ENCODE measurements at places on chromosomes 5 and 9.

DNA sequence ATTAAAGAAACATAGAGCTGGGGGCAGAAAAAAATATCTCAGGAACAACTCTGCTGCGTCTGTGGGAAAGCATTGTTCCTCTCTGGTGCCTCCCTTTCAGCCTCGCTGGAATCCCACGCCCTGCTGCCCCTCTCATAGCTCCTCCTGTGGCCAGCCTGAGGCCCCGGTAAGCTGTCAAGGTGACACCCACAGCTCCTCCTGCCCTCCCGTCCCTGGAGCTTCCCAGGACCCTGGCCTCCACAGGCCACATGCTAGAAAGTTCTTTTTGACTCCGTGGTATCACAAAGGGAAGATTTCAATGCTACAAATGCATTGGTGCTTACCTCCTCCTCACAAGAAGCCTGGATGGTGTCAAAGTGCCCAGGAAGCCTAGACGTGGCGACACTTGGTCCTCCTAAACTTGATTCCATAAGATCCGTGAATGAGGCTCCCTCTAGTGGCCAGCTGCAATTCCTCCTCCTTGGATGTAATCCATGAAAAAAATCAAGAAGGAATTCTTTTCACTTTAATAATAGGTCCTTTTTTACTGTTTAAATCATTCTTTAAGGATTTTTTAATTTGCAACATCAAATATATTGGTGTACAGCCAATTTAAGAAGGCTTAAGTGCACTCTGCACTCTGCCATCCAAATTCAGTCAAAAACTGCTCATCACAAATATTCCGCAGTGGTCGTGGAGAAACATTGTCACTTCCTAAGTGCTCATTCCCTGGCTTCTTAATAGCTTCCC is 104.9 kb downstream of the CFAP90 start:
- DNase-seq: peak; percentile 83

- DNase-seq: no peak
These were observed 3.0 kb downstream of the FEM1C start for GRCh38 chr5:115541611-115542010.

- DNase-seq: no peak
These were observed 289.7 kb downstream of the PBX3 start for GRCh38 chr9:126036881-126037291.

- no peak for DNase-seq
These were observed 2.1 kb downstream of the NIPSNAP3B start for GRCh38 chr9:104766025-104766424.

GRCh38 chr5:55521881-55522280 is 12.9 kb downstream of the PLPP1 start:
- DNase-seq: peak; percentile 9

- no peak for DNase-seq
These were observed 10.9 kb upstream of the DOLPP1 start for GRCh38 chr9:129069862-129070641.

GRCh38 chr9:3976865-3977613 is 322.8 kb downstream of the GLIS3 start:
- DNase-seq: peak; percentile 86

DNA sequence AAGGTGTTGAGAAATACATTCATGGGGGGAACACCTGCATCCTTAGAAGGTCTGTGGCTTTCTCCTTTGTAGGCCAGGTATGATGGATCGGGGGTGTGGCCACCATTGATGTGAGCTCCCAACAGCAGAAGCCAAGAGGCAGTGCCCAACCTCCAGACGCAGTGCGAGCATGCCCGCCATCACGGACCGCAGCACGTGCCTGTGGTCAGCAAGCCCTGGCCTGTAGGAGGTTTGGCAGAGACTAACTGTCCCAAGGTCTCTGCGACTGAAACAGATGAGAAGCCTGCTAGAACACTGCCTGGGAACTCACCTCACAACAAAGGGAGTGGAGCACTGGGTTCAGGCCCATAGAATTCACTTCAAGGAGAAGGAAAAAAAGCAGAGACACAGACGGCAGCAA is 31.9 kb upstream of the ZNF354A start:
- no peak for DNase-seq

GRCh38 chr5:173201636-173202265 is 33.3 kb downstream of the NKX2-5 start:
- no peak for DNase-seq

GRCh38 chr5:147234239-147234824 is 494 bp upstream of the STK32A start:
- peak; percentile 89 for DNase-seq

GRCh38 chr9:88680041-88680440 is 145.1 kb downstream of the NXNL2 start:
- no peak for DNase-seq

DNA sequence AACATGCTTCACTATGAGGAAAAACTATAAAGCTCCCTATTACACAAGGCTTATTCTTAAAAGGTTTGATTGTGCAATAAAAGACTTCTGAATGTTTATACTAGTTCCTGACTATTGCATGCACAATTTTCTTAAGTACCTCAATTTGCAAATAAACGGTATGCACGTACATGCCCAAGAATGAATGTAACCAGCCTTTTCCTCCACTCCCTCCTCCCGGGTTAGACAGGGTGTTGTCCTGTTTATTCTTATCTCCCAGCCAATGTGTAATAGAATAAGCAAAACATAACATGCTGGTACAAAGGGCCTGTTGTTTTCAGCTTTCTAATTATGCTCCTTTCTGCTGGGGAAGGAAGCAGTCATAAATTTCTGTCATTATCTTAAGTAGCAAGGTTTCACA is 79.1 kb downstream of the AOPEP start:
- no peak for DNase-seq

DNA sequence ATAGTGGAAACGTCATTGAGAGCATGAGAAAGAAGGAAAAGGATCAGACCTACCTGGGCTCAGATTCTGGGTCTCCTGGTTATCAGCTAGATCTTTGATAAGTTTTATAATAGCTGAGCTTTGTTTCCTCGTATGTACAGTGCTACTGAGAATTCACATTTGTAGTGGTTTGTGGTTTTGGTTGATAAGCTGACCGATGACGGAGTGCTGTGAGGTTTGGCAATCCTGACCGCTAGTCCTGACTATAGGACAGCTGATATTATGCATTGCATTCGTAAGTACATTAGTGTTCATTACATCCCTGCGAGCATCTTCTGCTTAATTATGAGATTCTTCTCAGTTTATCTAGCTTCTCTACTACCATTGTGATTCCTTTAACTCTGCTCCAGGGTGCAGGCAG is 190.7 kb upstream of the SLC27A6 start:
- no peak for DNase-seq

DNA sequence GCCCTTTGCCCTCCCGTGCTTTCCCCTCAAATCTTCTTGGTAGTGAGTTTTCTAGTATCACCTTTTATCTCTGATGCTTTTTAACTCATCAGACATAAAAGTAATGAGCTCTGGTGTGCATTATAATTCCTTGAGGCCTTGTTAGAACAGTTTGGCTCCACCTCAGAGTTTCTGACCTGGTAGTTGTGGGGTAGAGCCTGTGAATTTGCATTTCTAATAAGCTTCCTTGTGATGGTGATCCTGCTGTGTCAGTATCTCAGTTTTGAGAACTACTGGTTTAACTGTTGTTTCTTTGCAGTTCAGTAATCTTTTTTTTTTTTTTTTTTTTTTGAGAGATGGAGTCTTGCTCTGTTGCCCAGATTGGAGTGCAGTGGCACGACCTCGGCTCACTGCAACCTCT is 31.1 kb downstream of the UBE2D2 start:
- no peak for DNase-seq

- DNase-seq: no peak
These were observed 95.4 kb upstream of the LIFR start for GRCh38 chr5:38651806-38652205.

DNA sequence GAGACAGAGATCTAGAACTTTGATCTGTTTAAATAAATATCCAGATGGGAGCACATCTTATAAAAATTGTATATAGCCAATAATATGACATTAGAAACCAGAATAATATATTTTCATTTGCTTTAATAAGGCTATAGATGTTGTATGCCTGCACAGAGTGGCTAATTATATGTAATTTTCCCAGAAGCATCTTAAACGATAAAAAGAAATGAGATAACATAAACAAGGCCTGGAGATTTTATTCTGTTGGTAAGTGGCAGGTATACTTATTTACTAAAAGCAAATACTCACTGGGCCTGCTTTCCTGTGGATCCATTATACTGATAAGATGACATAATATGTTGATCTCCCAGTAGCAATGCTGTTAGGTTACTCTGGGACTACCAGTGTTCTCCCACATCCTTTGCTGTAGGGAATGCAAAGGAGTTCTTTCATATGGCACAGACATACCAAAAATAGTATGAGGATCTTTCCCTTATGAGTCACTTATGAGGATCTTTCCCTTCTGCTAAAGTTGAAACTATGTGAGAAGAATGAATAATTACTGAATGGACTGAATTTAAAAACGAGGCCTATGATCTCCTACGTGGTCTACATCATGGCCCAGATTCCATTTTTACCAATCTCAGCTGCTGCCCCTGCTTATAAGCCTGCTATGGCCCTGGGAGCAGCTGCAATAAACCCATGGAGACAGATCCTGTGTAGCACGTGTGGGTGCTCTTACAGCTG is 112.1 kb downstream of the NUDT12 start:
- no peak for DNase-seq

- DNase-seq: no peak
These were observed 258.3 kb upstream of the ADAMTSL1 start for GRCh38 chr9:18215626-18216025.

DNA sequence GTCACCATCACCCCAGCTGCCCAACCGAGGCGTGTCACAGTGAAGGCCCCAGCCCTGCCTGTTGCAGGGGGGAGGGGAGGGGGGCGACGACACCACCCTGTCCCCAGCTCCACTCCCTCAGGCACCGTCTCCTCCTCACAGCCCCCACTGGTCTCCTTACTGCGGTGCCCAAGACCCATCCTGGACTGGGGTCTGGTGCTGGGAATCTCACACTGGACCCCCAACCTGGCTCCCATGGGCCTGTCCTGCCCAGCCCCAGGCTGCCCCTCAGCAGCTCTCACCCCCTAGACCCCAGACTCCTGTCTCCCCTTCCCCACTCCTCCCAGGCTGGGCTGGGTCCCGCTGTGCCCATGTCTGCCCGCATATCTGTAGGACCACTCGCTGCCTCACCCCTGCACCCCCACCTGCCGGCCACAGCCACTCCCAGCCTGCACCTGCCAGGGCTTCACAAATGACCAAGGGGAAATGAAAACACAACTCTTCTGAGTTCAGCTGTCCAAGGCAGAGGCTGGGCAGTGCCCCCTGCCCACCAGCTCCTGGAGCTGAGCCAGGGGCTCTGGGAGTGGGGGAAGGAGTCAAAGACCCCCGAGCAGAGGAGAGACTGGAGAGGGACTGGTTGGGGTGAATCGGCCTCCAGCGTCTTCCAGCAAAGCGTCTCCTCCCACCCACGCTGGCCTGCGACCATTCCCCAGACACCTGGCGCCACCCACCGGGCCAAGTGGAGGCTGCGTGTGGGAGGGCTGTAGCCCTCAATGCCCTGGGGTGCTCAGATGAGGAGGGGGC is 32.6 kb upstream of the EGFL7 start:
- peak; percentile 78 for DNase-seq

DNA sequence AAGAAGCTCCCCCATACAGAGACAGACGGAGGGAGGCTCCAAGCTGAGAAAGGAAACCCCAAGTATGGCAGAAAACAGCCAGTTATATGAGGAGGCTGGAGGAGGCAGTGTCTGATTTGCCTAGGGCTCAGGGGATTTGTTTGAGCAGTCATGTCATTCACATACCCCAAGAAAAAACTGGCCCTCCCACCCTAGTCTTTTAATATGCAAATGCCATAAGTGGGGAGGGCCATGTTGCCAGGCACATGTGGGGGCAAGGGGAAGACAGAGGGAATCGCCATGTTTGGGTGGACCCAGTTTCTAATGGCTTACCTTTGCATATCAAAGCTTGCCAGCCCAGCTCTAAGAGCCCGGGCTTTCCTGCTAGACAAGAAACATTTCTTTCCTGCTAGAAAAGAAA is 1163.8 kb downstream of the TAF11L14 start:
- no peak for DNase-seq

DNA sequence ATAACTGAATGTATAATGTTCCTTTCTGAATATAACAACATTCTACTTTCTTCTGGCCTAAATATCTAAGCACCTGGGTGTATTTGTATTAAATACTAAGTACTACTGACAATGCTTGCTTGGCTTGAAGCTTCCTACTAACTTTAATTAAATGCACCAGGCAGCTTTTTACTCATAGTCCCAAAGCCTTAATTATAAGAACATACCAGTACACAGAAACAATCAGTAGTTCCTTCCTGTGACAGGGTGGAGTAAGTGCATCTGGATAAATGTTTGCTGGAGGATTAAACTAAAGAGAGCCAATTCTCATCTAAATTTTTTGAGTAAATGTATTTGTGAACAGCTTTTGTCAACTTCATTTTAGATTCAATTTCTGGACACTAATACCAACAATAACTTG is 558.6 kb upstream of the SEMA6A start:
- DNase-seq: no peak

DNA sequence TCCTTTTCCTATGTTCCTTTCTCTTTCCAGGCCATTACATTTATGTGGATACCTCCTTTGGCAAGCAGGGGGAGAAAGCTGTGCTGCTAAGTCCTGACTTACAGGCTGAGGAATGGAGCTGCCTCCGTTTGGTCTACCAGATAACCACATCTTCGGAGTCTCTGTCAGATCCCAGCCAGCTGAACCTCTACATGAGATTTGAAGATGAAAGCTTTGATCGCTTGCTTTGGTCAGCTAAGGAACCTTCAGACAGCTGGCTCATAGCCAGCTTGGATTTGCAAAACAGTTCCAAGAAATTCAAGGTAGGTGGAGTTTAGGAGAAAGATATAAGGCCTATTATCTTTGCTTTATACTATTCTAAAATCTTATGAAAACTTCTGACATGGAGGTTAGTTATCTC is 64.5 kb downstream of the MAMDC2 start:
- DNase-seq: no peak

GRCh38 chr9:93686880-93687236 is 110.5 kb downstream of the PHF2 start:
- DNase-seq: no peak

Data from NCI-H524 (cell line).